ENCODE measurements at places on chromosomes 1 and 21. TPM values are rescaled to one million over a fixed set of nuclear protein-coding genes. Genes with fewer than 3 reads are reported as not detected.

SLC6A9 gene
- total RNA-seq, result 20.0 TPM

DNA sequence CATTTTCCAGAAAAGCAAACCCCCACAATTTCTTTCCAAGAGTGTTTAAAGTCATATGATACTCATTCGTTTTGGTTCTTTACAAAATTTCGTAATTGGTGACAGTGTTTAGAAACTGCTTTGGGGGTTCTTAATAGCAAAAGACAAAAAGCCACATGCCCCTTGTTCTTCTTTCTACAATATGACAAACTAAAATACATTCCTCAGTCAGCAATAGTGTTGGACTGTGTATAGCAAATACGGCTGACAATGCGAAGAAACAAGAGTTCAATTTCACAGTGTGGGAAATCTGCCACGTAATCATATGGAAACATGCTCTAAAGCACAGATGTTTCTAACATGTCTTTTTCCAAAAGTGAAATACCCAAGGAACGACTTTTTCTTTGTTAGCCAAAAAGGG, 7.6 kb upstream of the IFNAR1 start:
- H3K4me1 ChIP-seq, result no peaks in the 10 kb centered on the region
- H3K27ac ChIP-seq, result no peak overlapping the region
- H3K27me3 ChIP-seq, result no peaks in the 10 kb centered on the region
- DNase-seq, result no peak
- H3K4me3 ChIP-seq, result no peak overlapping the region

- no peaks in the 10 kb centered on the region for H3K36me3 ChIP-seq
- no peak overlapping the region for H3K27ac ChIP-seq
- no peak overlapping the region for H3K4me3 ChIP-seq
- no peaks in the 10 kb centered on the region for H3K4me1 ChIP-seq
- H3K27me3 ChIP-seq, result no peaks in the 10 kb centered on the region
- no peak for DNase-seq
These were observed 13.2 kb downstream of the PSEN2 start for GRCh38 chr1:226883630-226884029.

- no peak overlapping the region for H3K4me3 ChIP-seq
- no peaks in the 10 kb centered on the region for H3K27me3 ChIP-seq
- DNase-seq, result no peak
- H3K27ac ChIP-seq, result no peak overlapping the region
- H3K36me3 ChIP-seq, result no peaks in the 10 kb centered on the region
- H3K4me1 ChIP-seq, result no peaks in the 10 kb centered on the region
These were observed 481.7 kb upstream of the RUNX1 start for GRCh38 chr21:35530766-35531165.

GRCh38 chr1:30535595-30536325, 187.6 kb downstream of the MATN1 start:
- H3K4me3 ChIP-seq, result no peak overlapping the region
- DNase-seq, result no peak
- H3K4me1 ChIP-seq, result no peaks in the 10 kb centered on the region
- no peaks in the 10 kb centered on the region for H3K36me3 ChIP-seq
- no peaks in the 10 kb centered on the region for H3K27me3 ChIP-seq

DNA sequence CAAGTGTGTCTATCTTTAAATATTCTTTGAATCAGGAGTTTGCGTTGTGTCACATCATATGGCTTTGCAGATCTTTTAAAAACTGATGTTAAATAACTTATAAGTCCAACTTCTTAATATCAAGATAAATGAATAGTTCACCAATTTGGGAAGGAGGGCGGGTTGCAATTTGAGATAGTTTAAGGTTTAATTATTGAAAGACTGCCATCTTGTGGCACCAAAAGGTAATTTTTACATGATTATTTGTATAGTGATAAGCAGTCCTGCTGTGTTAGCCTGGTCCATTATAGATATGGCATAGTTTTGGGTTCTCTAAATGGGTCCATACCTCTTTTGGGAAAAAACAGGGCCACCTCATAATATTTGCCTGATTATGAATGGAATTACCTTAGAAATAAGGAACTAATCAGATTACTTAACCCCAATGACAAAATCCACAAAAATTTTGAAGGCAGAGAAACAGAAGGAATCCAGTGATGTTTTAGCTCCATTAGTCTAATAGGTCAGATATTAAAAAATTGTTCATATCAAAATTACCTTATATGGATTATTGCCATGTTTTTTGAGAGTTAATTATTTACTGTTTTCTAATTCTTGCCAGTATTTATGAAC, 64.3 kb downstream of the PRKAA2 start:
- no peaks in the 10 kb centered on the region for H3K27me3 ChIP-seq
- no peak overlapping the region for H3K27ac ChIP-seq
- H3K4me1 ChIP-seq, result no peaks in the 10 kb centered on the region
- H3K4me3 ChIP-seq, result no peak overlapping the region
- no peaks in the 10 kb centered on the region for H3K36me3 ChIP-seq

GRCh38 chr1:8693107-8693506, 124.3 kb downstream of the RERE start:
- no peaks in the 10 kb centered on the region for H3K27me3 ChIP-seq
- no peaks in the 10 kb centered on the region for H3K36me3 ChIP-seq
- H3K27ac ChIP-seq, result no peak overlapping the region
- peaks cover 70% of the 10 kb centered on the region for H3K4me1 ChIP-seq
- H3K4me3 ChIP-seq, result no peak overlapping the region

PAQR6 gene
- 4.2 TPM for total RNA-seq

DNA sequence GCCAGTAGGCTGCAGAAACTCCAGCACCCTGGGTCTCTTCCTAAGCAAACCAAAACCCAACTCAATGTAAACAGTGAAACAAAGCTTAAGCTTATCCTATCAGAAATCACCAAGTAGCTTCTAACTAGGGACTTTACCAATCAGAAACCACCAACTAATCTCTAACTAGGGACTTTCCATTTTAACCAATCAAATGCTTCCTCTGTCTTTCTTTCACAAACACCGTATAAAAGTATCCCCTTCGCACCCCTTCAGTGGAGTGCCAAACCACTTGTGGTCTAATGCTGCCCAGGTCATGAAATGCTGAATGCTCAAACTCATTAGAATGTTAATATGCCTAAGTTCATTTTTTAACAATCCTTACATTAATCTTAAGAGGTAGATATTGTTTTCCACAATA, 250.5 kb upstream of the DUSP10 start:
- H3K36me3 ChIP-seq, result no peaks in the 10 kb centered on the region
- H3K27ac ChIP-seq, result no peak overlapping the region
- no peak for DNase-seq
- no peaks in the 10 kb centered on the region for H3K4me1 ChIP-seq

DNA sequence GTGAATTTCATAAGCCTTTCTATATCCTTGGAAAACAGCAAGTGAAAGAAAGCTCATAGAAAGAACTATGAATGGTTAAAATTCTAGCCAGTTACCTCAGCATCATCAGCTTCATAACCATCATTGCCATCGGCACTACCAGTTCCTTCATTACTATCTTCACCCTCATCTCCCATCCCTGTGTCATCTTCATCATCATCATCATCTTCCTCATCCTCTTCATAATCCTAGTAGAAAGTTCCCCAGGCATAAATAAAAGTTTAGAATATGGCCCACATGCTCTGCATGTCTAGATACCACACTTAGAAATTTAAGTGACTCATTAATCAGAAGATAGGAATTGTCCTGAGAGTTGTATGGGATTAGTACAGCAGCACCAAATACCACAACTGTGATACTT, 49.0 kb downstream of the TPR start:
- H3K27me3 ChIP-seq, result no peaks in the 10 kb centered on the region
- H3K4me3 ChIP-seq, result no peak overlapping the region
- no peaks in the 10 kb centered on the region for H3K4me1 ChIP-seq

DNA sequence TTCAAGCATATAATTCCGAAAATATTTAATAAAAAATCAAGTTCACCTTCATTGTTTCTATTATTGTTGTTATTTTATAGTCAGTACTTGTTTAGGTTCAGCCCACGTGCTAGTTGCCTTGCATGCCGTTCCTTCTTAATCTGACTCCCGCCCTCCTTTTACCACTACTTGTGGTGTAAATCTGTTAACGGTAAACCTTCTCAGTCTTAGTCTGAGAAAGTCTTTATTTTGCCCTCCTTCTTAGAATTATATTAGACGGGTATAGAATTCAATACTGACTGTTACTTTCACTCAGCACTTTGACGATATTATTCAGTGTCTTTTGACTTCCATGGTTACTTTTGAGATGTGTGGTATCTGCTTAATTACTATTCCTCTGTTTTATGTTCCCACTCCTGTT, 104.8 kb downstream of the RGL1 start:
- DNase-seq, result no peak
- no peak overlapping the region for H3K4me3 ChIP-seq
- no peak overlapping the region for H3K27ac ChIP-seq

GRCh38 chr1:219385787-219386427, 212.2 kb downstream of the LYPLAL1 start:
- no peak overlapping the region for H3K4me3 ChIP-seq
- DNase-seq, result peak; percentile 85
- no peaks in the 10 kb centered on the region for H3K36me3 ChIP-seq
- no peaks in the 10 kb centered on the region for H3K27me3 ChIP-seq
- no peaks in the 10 kb centered on the region for H3K4me1 ChIP-seq

GRCh38 chr1:157819896-157820295, at the start of gene FCRL1:
Gene FCRL1, minus strand, starts transcription at chr1:157820120. Its CDS starts 83 bp downstream, at chr1:157820037.
- no peaks in the 10 kb centered on the region for H3K36me3 ChIP-seq
- H3K4me3 ChIP-seq, result no peak within 1 kb of the TSS
- H3K4me1 ChIP-seq, result no peaks in the 10 kb centered on the region
- H3K27ac ChIP-seq, result no peak within 1 kb of the TSS

DNA sequence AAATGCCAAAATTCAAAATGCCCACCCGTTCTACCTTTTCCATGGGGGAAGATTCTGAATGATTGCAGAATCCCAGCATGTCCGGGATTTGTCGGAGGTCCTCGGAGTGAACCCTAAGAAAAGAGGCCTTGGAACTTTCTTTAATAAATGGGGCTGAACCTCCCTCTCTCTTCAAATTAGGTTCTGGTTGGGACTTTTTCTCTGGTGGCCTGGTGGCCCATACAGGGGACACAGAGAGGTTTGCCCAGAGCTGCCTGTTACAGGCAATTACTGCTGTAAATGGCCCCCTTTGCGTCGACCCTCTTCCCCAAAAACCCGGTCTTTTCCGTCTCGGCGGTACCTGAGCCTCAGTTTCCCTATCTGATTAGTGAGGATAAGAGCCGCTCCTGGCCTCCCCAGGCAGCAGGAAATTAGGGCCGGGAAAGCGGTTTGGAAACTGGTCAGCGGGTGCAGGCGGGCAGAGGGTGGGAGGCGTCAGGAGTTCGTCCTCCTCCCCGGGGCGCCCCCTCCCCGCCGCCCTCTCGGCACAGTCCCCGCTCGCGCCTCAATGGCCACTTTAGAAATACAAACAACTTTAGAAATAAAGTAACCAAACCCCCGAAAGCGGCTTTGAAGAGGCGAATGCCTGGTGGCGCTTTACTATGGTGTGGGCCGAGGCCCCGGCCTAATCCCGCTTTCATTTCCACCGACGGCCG, 15.6 kb downstream of the PAX7 start:
- H3K27me3 ChIP-seq, result peaks cover 99% of the 10 kb centered on the region
- no peaks in the 10 kb centered on the region for H3K36me3 ChIP-seq
- H3K4me1 ChIP-seq, result peaks cover 83% of the 10 kb centered on the region

ALPL gene
- total RNA-seq, result 187 TPM

DNA sequence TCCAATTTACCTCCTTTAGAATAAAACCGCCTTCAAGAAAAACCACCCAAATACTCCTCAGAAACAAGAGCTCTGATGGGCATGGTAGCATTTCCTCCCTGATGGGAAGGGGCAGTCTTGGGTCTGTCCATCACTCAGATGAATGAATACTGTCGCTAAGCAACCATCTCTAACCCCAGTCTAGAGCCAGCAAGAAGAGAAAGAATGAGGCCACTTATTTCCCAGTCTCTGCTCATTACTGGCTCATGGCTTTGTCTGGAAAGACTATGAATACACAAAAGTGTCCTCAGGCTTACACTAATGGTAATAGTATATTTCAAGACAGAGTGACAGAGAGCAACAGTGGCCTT, 51.0 kb upstream of the F3 start:
- no peaks in the 10 kb centered on the region for H3K4me1 ChIP-seq
- H3K27ac ChIP-seq, result no peak overlapping the region
- H3K36me3 ChIP-seq, result no peaks in the 10 kb centered on the region
- peak; percentile 49 for DNase-seq
- H3K27me3 ChIP-seq, result no peaks in the 10 kb centered on the region

DNA sequence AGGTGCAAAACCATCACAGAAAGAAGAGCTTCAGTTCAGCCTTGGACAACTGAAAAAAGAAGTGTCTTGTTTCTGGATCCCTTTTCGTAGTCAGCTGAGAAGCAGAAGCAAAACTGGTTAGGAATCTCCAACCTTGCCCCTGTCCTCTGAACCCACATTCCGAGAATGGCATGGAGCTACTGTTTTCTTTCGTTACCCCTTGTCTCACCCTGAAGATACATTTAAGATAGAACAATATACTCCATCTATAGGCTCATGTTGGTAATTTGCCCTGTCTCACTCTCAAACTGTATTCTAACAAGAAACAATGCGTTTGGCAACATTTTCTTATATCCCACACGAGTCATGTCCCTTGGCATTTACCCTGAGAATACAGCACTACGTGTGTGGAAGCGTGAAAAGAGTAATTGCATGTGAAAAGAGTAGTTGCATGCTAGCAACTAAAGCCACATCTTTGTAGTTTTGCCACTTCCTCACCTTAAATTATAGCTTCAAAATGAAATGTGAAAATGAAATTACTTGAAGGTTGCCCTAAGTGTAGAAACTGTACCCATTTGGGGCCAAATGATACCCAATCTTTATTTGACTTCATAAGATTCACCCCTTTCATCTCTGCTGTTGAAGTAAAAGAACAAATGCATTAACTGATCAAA, 5.3 kb downstream of the SLAMF7 start:
- H3K36me3 ChIP-seq, result no peaks in the 10 kb centered on the region
- no peaks in the 10 kb centered on the region for H3K27me3 ChIP-seq
- no peak overlapping the region for H3K27ac ChIP-seq
- H3K4me3 ChIP-seq, result no peak overlapping the region
- peaks cover 10% of the 10 kb centered on the region for H3K4me1 ChIP-seq

DNA sequence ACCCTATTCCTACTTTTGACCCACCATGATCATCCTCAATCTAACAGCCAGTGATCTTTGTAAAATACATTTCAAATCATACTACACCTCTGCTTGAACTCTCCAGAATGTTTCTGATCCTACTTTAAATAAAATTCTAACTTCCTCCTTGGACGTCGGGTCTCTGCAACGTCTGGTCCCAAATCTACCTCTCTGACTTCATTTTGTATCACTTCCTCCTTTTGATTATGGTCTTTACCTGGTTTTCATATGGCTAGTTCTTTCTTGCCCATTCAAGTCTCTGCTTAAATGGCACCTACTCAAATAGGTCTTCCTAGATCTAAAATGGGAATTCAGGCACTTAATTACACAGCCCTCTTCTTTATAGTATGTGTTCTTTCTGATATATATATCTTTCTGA, 18.2 kb downstream of the PLPPR4 start:
- H3K4me3 ChIP-seq, result no peak overlapping the region
- no peak for DNase-seq
- no peaks in the 10 kb centered on the region for H3K4me1 ChIP-seq
- H3K27ac ChIP-seq, result no peak overlapping the region
- H3K27me3 ChIP-seq, result no peaks in the 10 kb centered on the region

DNA sequence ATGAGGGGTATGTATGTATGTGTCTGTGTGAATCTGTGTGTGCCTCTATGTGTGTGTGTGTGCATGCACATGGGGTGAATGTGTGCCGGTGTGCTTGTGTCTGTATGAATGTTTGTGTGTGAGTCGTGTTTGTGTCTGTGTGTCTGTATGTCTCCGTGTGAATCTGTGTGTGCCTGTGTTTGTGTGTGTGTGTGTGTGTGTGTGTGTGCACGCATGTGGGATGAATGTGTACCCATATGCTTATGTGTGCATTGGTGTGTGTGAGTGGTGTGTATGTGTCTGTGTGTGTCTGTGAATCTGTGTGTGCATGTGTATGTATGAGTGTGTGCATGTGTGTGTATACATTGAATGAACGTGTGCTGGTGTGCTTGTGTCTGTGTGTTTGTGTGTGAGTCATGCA, 88.9 kb downstream of the MATN1 start:
- no peak for DNase-seq
- no peaks in the 10 kb centered on the region for H3K4me1 ChIP-seq
- no peak overlapping the region for H3K27ac ChIP-seq
- H3K27me3 ChIP-seq, result no peaks in the 10 kb centered on the region
- no peak overlapping the region for H3K4me3 ChIP-seq

DPM3 gene
- 19.2 TPM for total RNA-seq
